ENCODE measurements at places on chromosomes 16 and 17.

- no peak for DNase-seq
Observed at GRCh38 chr17:13509527-13509926, 92.2 kb downstream of the HS3ST3A1 start.

- no peak for DNase-seq
Observed at GRCh38 chr17:75416006-75416405, 10.5 kb upstream of the GRB2 start.

- DNase-seq, result no peak
Observed at GRCh38 chr17:33972763-33973162, 282.3 kb upstream of the CCL2 start.

DNA sequence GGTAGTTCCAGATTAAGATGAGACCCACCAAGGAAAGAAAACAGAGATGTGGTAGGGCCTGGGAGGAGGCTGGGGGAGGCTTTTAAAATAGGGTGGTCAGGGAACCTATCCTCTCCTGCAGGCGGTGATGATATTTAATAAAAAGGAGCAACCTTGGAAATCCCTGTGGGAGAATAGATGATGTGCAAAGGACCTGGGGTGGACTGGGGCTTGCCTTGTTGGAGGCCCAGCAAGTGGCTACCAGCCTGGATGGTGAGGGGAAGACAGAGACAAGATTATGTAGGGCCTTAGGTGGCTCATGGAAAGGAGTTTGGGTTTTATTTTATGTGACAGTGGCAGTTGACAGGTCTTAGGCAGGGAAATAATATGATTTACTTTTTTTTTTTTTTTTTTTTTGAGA, 1.8 kb downstream of the POLR3E start:
- DNase-seq, result no peak

DNA sequence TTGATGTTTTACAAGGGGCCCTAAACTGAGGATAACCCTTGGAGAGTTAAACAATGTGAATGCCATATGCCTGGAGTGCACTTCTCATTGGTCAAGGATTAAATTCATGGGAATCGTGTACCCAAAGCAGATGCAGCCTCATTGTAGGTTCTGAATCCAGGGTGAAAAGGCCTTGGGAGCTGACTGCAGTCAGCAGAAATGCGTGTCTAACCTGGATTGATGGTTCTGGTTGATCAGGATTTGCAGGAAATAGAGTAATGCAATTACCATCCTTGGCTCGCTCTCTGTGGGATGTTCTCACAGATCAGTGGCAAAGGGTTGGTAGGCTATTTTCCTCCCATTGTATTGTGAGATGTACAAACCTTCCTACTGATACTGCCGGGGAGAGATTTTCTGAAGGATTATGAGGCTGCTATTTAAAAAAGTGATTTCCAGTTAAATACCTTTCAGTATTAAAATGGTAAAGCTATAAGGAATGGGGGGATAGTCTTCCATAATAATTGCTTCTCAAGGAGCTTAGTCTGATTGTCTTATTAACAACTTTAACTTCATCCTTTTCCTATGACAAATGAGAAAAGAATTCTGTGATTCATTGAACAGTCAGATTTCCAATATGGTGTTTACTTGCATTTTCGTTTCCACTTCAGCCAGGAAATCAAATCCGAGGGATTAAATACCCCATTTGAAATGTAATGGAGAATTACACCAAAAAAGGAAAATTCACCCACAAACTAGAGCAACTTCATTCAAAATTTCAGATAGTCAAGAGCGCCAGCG, 1028.1 kb upstream of the EEF2KMT start:
- no peak for DNase-seq

- DNase-seq, result no peak
Observed at GRCh38 chr17:17698869-17699351, 17.7 kb downstream of the RAI1 start.

DNA sequence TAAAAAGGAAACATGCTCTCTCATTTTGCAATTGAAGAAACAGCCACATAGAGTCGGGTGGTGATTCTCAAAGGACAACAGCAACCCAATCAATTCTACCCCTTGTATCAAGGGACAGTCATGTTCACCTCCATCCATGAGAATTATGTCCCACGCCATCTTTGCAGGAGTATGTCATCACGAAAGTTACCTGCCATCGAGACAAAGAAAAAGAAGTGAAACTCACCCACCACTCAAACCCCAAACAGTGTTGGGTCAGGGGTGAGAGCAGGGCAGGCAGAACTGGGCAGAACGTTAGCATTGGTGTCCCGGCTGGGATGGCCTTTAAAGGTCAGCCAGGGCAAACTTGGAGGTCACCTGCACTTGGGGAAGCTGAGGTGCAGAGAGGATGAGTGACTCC, 24.2 kb upstream of the HNF1B start:
- no peak for DNase-seq

- no peak for DNase-seq
Observed at GRCh38 chr17:82301916-82302567, 15.4 kb downstream of the CD7 start.

- DNase-seq, result no peak
Observed at GRCh38 chr16:80175011-80175410, 365.8 kb upstream of the DYNLRB2 start.

DNA sequence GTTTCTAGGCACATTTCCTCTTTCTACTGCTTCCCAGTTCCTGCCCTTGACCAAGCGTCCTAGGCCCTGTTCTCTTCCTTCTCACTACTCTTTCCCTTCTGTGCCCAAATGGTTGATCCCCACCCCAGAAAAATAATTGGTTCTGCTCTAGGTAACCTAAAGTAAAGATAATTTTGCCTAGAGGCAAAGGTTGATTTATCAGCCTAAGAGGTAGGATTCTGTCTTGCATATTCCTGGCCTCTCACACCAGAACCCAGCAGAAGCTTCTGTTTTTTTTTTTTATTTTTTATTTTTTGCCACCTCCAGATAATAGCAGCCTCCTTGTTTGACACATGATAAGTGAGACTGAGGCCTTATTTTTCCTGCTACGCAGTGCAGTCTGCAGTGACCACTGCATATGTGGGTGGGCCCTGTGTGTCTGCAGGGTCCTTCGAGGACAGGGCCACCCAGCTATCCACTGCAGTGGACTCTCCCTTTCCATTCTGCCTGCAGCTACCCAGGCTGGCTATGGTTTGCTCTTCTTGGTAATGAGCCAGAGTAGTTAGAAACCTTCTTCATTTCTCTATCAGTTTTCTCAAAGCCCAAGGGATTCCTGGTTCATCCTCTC, 701 bp downstream of the PIPOX start:
- DNase-seq, result no peak
